ENCODE measurements at places on chromosomes 2 and 18.

GRCh38 chr2:160282063-160282580, 82.0 kb upstream of the ITGB6 start:
- no peak for DNase-seq

DNA sequence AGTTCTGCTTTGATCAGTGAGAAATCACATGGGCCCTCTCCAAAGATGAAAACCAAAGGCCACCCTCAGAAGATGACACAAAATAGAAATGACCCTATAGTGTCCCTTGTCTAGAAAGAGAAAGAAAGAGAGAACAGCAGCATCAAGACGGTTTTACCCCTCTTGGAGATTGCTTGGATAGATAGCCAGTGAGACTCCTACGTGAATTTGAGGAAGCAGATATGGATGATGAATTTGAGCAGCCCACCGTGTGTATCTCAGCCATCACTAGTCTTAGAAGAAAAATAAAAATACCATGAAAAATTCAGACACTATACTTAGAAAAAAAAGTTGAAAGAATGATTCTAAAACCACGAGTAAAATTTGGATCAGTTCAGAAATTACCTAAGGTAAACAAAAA, 329.1 kb upstream of the CNTNAP5 start:
- no peak for DNase-seq

DNA sequence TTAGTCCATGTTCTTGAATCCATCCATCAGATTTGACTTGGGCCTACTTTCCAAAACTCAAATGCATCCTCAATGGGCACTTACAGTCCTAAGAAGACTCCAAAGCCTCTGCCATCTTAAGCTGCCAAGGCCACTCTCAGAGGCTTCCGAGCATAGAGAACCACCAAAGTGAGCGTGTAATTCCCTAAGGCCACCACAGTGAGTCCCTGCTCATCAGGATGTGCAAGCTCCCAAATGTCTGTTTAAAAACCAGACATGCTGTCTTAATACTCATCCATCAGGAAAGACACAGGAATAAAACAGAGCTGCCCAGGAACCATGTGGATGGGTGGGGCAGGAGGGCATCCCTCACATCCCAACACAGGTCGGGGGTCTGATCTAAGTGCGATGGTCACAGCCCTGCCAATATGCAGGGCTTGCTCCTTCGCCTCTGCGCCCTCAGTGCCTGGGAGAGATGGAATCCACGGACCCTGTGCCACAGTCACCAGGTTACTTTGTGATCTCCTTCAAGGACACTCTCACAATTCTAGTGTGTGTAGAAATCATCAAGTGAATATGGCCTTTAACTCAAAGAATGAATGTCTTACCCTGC, 80.4 kb downstream of the POLR1A start:
- DNase-seq: no peak

GRCh38 chr2:145652036-145652435, 1132.1 kb upstream of the ZEB2 start:
- no peak for DNase-seq

DNA sequence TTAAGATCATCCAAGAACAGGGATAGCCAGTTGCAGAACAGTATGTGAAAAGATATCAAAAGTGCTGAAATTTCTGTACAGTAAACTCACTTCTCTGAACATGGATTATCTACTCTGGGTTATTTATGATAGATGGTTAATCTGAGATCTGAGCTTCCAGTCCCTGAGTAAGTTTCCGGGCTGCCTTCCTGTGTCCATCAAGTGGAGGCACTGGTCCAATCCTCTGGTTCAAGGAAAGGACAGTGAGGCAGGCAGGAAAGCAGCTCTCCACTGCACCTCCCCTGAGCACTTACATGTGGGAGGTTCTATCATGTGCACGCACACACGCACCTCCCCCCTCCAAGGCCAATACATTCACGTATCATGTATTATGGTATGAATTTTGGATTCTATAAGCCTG, 32.5 kb downstream of the GPR45 start:
- DNase-seq: no peak
